ENCODE measurements at places on chromosomes 6 and 20.

- DNase-seq: peak; percentile 67
These were observed 128.8 kb upstream of the PDE7B start for GRCh38 chr6:135722679-135723078.

- DNase-seq: peak; percentile 67
These were observed 9.4 kb downstream of the RING1 start for GRCh38 chr6:33217681-33218080.

DNA sequence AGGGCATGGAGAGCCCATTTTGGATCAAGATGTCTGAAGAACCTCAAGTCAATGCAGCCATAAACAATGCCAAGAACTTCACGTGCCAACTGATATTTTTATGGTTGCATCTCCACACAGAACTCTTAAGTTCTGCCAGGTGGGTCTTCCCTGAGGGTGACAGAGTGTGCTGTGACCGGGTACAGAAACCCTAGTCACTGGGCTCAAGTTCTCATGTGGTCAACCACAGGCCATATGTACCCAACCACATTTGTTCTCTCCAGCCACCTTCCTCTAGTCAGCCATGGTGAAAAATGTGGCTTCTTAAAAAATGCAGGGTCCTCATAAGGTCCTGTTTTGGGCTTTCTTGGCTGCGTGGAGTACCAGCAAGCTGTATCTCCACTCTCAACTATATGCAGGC is 48.9 kb downstream of the CLIC5 start:
- DNase-seq: no peak

DNA sequence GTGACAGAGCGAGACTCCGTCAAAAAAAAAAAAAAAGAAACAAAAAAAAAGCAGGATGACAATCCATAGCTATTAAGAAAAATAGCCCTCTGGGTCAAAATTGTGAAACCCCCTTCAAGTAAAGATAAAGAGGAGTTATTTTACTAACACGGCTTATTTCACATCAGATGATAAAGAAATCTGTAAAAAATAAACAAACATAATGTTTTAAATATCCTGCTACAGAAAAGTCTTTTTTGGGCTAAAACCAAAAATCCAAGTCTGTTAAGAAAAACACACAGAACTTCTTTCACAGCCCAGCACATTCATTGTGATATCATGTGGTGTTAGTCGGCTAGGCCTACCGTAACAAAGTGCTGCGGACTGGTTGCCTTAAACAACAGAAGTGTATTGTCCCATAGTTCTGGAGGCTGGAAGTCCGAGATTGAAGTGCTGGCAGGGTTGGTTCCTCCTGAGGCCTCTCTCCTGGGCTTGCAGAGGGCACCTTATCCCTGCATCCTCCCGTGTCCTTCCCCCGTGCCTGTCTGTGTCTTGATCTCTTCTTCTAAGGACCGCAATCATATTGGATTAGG is 239.2 kb upstream of the TAB2 start:
- DNase-seq: no peak

GRCh38 chr6:26441977-26442376 is 1.7 kb downstream of the BTN3A3 start:
- no peak for DNase-seq

DNA sequence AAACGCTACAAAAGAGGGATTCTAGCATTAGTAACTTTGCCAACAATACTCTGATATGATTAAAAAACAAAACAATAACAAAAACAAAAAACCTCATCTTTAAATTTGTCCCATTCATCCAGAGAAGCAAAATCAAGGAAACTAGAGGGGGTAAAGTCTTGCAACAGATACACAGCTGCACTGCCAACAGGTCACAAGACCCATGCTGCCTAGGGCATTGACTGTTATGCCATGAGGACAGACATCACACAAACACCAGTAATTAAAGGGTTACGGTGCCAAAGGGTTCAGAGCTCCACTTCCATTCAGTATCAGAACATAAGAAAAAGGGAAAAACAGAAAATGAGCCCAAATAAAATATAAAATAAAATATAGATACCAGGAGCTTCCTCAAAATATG is 1.6 kb downstream of the TBC1D20 start:
- DNase-seq: peak; percentile 40

DNA sequence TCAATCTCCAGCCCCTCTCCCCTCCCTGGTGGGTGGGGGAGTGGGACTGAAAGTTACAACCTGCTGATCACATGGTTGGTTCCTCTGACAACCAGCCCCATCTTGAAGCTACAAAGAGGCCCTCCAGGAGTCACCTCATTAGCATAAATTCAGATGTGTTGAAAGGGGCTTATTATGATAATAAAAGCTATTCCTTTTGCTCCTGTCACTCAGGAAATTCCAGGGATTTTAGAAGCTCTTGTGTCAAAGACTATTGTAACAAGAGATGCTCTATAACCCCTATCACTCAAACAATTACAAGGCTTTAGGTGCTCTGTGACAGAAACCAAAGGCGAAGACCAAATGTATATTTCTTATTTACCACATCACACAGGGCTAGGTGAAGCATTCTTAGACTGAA is 30.1 kb upstream of the MBOAT1 start:
- no peak for DNase-seq

GRCh38 chr20:37841389-37841788 is 61.5 kb upstream of the VSTM2L start:
- no peak for DNase-seq

DNA sequence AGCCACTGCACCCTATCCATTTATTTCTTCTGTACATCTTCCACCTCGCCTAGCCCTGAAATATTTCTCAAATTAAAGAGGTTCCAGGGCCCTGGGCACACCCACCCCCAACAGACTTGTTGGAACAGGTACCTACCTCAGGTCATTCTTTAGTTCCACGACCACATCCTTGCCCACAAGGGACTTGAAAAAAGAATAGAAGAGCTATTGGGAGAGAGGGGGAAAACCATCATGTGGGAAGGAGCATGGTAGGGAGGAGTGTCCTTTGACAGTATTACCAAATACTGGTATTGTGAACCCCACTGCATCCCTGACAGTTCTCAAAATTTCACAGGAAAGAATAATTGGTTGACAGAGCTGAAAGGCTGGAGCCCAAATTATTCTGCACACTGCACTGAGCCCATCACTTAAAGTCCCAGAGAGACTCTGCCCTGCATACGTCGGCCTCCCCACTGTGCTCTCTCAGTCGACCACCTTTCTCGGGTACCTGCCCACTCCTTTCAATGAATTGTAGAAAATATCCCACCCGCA is 762 bp downstream of the LSM2 start:
- peak; percentile 37 for DNase-seq
